ENCODE measurements at places on chromosomes 16 and 17. TPM values are rescaled to one million over a fixed set of nuclear protein-coding genes. Genes with fewer than 3 reads are reported as not detected.

GRCh38 chr17:75319904-75320691, 30.9 kb upstream of the SLC25A19 start:
- DNase-seq = no peak

DNA sequence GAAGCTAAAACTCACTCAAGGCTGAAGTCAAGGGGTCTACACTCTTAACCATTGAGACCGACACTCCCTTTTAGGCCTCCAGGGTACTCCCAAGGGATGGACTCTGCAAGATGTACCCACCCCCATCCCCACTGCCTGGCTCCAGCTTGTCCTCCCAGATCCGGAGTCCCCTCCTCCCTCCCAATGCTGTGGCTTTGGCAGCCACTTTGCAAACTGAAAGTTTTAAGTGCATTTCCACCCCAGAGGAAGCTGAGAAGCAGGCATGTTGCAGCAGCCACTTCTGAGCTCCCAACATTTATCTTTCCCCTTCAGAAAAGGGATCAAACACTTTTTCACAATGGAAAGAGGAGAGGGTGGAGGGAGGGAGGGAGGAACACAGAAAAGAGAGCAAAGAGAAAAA, 115.2 kb downstream of the COPRS start:
- DNase-seq = no peak

DNA sequence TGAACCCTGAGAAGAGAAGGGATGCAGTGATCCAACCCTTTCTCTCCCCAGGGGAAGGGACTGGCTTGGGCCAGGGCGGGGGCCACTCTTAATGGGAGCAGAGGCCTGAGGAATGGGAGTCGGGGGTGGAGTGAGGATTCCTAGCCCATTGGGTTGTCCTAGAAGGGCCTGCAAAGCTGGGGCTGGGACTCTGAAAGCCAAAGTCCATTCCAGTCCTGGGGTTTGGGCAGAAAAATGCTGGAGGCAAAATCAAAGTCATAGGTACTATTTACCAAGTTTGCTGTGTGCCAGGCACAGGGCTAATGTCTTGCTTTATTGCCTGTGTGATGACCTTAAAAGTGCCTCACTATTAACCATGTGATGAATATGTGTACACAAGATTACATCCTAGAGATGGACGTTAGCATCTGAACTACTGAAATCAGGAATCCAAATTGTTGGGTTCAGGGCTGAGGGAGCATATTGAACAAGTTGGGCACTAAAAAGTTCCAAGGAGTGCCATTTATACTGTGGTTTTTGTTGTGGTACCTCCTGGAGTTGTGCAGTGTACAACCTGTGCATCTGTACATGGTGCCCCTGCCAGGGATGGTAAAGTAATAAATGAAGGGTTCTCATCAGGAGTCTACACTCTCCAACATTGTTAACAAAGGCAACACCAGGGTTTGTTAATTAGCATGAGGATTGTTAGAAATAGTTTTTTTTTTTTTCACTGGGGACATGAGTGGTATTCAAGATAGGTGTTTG, 84.4 kb upstream of the NKD1 start:
- DNase-seq = no peak

GRCh38 chr17:80605326-80606066, 60.9 kb downstream of the RPTOR start:
- DNase-seq = no peak

NDRG4 gene
- total RNA-seq = 31.0 TPM

CES3 gene
- total RNA-seq = not detected

GRCh38 chr16:31467151-31467773, 4.7 kb upstream of the TGFB1I1 start:
- DNase-seq = no peak

CES4A gene
- 5.4 TPM for total RNA-seq

- no peak for DNase-seq
These were observed 1.3 kb upstream of the ZNF768 start for GRCh38 chr16:30527635-30528178.

DNA sequence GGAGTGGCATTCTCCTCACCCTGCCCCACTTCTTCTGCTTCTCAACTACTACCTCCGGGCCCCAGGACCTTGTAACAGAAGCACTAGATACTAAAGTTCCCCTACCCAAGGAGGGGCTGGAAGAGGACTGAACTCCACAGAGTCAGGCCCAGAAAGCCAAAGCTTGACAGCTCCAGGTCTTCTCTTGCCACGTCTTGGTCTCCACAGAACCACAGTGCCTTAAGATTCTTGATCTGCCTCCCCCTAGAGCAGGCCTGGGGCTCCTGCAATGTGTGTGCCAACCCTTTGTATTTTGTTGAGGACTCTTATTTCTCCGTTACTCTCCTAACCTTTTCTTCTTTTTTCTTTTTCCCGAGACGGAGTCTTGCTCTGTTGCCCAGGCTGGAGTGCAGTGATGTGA, 4.0 kb downstream of the SLC16A13 start:
- no peak for DNase-seq

Measured in endothelial cell of umbilical vein (primary cell).